ENCODE measurements at places on chromosomes 4 and X.

- DNase-seq: peak; percentile 85
Observed at GRCh38 chr4:98686847-98687246, 28.4 kb upstream of the TSPAN5 start.

- no peak for DNase-seq
Observed at GRCh38 chr4:118745357-118745756, 60.2 kb downstream of the METTL14 start.

DNA sequence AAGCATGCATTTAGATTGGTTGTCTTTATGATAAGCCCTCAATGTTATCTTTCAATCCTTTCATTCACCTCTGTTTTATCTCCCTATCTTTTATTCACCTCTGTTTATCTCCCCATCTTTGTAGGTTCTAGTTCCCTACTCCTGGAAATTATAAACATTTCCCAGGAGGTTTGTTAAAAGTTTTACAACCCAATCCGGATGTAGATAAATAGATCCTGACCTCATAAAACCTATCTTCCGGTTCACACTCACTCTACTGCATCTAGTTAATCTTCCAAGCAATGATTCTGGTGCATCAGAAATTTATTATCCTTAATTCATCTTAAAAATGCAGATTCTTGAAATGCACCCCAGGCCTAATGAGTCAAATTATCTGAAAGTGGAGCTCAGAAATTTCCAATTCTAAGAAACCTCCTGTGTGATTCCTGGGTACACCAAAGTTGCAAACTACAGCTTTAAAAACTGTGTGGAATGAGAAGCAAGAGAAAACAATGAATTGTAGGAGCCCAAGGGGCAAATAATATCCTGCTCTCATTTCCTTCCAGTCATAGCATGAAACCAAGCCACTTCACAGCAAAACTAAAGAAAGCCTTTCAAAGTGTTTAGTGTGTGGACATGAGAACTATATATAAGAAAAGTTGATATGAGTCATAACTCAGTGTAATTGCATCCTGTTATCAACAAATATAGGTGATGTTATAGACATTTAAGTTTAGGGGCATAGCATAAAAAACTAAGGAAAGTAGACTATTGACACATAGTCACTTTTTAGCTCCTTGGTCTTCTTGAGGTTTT lies 51.1 kb upstream of the UGT8 start:
- DNase-seq: no peak

GRCh38 chrX:7117587-7117986 lies 29.9 kb upstream of the STS start:
- no peak for DNase-seq

- DNase-seq: no peak
Observed at GRCh38 chrX:109049903-109050302, 313.5 kb upstream of the IRS4 start.

DNA sequence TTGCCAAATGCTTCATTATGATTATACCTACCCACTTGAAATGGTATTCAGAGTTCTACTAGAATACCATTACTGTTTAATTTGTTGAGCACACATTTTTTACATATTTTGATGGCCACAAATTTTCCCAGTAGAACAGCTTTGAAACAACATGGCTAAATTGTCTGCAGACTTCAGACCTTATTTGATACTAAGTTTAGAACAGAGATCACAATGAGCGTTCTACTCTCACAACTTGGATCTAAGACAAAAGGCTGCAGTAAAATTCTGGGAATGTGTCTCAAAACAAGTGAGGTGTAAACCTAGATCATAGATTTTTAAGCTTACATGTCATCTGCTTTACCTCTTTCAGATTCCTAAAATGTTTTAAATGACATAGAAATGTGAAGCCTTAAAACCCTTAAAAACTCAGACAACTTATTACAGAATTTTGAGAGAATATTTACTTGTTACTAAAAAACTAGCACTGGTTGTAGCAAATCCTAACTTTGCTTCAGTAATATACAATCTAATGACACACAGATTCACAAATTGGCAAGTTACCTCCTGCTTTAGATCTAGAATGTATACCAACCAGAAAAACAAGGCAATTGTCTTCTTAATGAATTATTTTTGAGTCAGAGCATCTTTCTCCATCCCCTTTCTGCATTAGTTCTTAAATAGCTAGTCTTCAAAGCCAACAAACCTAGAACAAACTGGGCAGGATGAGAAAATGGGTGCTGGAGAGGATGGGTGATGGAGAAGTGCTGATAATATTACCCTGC lies 243.3 kb downstream of the SLC7A11 start:
- no peak for DNase-seq

DNA sequence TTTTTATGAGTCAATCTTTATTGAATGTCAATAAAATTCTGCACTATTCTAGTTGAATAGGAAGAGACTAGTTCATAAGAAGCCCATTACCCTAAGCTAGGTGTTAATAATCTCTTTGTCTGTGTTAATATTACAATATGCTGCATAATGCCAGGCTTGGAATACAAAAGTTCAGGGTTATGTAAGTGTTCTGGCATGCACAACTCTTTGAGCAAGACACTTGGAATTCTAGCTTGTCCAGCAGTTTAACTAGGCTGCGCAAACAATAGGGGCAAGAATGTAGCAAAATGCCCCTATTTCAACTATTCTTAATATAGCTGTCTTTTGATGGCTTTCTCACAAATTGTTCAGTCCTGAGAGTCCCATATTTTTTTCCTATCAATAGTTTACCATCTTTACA lies 31.3 kb upstream of the ETNPPL start:
- DNase-seq: no peak

- DNase-seq: peak; percentile 9
Observed at GRCh38 chrX:132127743-132128142, at the start of gene FRMD7. Gene FRMD7 (minus strand): TSS chrX:132128020. CDS start chrX:132127844, 176 bp downstream.

DNA sequence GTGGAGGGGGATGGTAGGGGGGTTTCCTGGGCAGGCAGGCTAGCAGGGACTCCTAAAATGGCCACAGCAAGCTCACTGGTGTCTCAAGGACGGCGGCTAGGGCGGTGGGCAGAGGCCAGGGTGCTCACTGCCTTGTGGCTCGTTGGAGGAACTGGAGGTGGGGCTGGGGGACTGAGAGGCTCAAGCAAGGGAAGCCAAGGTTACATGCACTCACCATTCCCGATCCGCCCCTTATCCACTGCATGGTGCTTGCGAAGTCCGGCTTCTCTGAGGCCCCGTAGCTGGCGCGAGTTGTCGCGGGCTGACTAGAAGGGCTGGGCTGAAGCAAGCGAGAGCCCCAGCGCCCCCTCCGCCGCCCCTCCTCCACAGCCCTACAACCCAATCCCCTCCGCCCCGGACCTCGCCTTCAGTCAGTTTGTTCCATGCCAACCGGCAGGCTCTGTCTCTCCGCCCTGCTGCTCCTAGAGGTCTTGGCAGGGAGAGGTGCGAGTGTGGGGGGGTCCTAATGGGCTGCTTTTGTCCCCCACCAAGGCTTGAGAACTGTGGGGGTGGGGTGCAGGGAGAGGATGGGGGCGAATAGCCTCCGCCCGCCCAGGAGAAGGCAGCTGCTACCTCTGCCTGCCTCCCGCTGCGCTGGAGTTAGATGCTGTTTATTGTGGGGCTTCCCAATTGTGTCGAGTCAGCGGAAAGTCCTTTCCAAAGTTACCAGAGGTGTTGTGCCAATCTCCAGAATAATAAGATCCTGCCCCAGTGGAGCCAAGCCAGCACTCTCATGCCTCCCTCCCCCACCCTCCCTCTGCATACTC lies at the start of gene ARHGEF9:
ARHGEF9 (minus strand) TSS at position 313 of the 806 bp plus-strand sequence; CDS start at position 244, 69 bp downstream.
- peak; percentile 54 for DNase-seq

DNA sequence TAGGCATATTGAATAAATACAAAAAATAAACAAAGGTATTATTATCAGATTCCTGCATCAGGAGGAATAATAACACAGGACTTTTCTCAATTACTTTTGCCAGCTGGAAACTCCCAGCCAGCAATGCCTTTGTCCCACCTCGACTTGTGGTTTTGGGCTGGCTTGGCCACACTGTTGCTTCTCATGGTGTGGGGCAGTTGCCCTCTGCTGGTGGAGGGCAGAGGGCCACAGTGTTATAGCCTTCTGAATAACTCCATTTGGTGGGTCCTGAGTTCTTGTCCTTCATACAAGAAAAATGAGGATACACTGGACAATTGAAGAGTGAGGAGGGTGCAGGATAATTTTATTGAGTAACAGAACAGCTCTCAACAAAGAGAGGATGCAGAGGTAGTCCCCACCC lies 1206.0 kb upstream of the ADGRL3 start:
- no peak for DNase-seq

GRCh38 chr4:19982556-19982955 lies 269.1 kb upstream of the SLIT2 start:
- DNase-seq: peak; percentile 13

- DNase-seq: no peak
Observed at GRCh38 chrX:39442332-39442731, 641.1 kb downstream of the MID1IP1 start.

- DNase-seq: no peak
Observed at GRCh38 chr4:158397781-158398180, 123.9 kb upstream of the RXFP1 start.

GRCh38 chrX:16931371-16931770 lies 15.1 kb upstream of the REPS2 start:
- no peak for DNase-seq

GRCh38 chr4:110904435-110905065 lies 281.7 kb upstream of the PITX2 start:
- DNase-seq: no peak

DNA sequence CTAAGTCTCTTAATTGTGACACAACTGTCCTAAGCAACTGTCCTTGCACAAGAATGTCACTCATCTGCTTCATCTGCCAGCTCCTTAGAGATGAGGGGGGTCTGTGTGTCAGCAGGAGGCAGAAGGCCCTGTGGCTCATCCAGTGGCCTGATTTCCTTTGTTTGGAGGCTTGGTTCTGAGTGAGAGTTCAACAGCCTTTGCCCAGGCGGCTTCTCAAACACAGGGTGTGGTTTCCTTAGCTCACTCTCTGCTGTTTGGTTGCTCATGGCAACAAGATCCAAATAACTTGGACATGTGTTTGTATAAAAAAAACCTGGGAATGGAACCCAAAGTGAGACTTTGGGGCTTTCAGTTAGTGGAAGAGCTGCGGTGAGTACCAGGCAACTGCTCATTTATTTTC lies 46.6 kb downstream of the MAP7D3 start:
- peak; percentile 65 for DNase-seq

- no peak for DNase-seq
Observed at GRCh38 chr4:98609934-98610333, 48.5 kb downstream of the TSPAN5 start.

DNA sequence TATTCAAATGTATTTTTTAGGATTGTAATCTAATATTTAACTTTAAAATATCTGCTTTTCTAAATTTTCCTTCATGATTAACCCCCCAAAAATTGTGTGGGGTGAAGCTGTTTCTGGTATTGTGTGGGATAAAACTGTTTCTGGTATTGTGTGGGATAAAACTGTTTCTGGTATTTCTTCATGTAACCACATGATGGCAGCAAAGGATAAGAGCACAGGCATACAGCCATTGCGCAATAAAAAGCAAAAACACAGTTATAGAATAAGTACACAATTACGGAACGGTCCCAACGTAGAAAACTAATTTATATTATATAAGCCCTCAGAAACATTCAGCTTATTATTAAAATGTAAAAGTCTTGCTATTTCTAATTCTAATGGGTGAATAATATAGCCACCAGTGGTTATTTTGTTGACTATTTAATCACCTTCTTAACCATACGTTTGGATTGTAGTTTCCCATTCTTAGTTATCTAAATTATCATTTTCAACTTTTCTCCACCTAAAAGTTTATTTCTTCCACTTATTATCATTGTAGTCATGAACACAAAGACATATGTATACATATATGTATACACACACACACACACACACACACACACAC lies 333.9 kb upstream of the FSTL5 start:
- DNase-seq: peak; percentile 26

GRCh38 chr4:128856246-128856645 lies 46.7 kb downstream of the JADE1 start:
- DNase-seq: no peak

GRCh38 chr4:732486-732885 lies 26.9 kb downstream of the PCGF3 start:
- no peak for DNase-seq

- DNase-seq: no peak
Observed at GRCh38 chr4:25792200-25792791, 70.5 kb downstream of the SEL1L3 start.

DNA sequence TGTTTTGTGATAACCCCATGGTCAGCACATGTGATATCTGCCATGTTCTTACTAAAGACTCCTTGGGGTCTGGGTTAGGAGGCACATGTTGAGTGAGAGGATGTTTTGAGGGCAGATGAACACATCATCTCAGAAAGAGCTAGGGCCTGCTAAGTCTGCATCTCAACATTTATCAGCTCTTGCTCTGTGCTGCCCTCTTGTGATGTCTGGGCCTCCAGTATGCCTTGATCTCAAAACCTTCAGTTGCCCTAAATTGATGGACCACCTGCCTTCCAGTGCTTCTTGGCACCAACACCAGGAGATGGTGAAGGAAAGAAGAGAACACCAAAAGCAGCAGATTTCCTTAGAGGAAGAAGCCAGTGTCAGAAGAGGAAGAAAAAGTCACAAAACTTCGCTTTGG lies 22.5 kb downstream of the MID1 start:
- DNase-seq: no peak

DNA sequence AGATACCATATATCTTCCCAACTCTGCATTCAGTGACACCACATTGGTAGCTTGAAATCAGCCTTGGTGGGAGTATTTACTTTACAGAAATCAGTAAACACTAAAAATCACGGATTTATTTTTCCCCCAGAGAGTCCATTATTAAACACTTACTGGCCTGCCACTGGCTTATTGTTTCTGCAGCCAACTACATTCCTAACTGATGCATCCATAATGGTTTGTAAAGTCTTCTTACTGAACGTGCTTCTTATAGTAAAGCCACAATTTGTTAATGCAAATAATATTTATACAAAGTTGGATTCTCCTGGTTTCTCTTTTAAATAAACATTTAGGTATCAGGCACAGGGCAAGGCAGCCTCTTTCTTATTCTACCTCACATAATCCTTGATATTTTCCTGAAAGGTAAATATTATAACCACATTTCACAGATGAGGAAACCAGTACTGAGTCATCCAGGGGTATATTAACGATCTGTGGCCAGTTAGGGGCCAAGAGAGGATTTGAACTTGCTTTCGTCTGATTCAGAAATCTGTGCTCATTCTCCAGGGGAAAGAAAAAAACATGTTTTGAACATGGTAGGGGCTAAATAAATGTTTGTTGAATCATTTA lies 136.5 kb downstream of the RAB28 start:
- DNase-seq: no peak

DNA sequence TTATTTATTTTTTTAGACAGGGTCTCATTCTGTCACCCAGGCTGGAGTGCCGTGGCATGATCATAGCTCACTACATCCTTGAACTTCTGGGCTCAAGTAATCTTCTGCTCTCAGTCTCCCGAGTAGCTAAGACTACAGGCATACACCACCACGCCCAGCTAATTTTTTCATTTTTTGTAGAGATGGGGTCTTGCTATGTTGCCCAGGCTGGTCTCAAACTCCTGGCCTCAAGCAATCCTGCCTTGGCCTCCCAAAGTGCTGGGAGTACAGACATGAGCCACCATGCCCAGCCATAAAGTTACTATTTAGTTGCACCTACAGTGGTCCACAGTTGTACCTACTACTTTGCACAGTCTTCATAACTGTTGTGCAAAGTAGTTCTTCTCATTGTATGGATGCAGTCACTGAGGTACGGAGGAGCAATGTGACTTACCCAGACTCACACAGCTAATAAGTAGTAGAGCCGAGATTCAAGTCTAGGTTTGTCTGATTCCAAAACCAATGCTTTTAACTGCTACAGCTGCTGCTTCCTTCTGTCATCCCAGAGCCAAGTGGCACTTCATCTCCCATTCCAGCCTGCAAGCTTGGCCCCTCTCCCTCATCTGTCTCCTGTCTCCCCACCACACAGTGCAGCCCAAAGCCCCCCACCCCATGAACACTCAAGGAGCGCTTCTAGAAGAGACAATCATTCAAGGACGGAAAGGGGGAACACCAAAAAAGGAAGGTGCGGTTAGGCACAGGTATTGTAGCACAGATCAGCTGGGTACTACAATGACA lies 24.0 kb upstream of the IQSEC2 start:
- DNase-seq: no peak

Data from umbilical cord (tissue), 2 donors.